ENCODE measurements at places on chromosomes 13 and 19.

DNA sequence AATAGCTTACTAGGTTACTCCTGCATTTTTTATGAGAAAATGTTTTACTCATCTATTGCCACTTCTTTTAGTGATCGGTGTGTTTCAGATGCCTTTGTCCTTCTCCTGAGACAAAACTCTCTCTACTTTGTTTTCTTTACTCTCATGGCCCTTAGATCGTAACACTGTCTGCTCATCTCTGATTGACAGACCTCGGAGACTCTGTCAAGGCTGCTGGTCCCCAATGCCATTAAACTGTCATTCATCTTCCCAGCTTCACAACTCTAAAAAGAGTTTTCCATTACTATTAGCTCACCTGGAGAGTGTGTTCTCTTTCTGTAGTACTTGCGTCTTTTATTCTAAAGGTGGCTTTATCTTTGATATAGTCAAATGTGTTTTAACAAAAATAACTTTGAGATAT, 765.2 kb downstream of the SLITRK1 start:
- DNase-seq = no peak

GRCh38 chr19:12868540-12869112, 12.6 kb downstream of the DNASE2 start:
- DNase-seq = no peak

DNA sequence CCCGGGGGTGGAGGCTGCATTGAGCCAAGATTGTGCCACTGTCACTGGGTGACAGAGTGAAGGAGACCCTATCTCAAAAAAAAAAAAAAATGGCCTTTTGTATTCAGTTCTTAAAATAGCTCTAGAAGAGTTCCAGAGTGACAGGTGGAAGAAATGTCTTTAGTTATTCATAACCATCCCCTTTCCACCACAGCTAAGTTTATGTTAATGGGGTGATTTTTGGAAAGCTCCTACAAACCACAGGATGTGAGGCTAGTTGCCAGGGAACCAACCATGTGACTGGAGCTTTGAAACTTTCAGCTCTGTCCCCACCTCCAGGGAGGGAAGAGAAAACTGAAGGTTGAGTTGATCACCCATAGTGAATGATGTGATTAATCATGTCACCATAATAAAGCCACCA, 6.9 kb downstream of the ZNF490 start:
- DNase-seq = peak; percentile 47

DNA sequence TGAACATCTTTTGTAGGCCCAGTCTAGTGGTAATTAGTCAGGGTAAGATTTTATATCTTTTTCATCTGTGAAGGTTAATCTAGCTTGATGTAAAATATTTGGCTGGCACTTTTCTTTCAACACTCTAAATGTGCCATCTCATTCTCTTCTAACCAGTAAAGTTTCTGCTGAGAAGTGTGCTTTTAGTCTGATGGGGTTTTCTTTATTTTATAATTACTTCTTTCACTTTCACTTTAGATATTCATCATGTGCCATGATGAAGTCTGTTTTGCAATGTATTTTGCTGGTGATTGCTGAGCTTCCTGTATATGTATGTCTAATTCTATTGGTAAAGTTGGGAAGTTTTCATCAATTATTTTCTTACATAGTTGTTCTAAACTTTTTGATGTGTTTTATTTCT, 31.9 kb downstream of the ZNF726 start:
- DNase-seq = no peak

DNA sequence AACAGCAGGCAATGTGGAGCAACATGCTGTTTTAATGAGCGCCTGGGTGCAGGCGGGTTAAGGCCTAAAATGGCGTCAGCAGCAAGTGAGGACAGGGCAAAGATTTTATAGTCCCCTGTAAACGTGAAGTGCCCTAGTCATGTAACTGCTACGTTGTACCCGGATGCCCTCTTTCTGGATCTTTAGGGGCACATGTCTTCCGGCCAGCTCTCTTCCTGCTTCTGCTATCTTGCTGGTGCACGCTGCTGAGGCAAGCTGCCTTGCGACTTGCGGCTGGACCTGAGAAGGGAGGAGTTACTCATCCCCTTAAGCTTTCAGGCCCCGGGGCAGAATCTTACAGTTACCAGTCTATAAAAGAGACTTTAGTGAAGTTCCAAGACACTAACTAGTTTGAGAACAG, 303.6 kb upstream of the DACH1 start:
- DNase-seq = no peak

DNA sequence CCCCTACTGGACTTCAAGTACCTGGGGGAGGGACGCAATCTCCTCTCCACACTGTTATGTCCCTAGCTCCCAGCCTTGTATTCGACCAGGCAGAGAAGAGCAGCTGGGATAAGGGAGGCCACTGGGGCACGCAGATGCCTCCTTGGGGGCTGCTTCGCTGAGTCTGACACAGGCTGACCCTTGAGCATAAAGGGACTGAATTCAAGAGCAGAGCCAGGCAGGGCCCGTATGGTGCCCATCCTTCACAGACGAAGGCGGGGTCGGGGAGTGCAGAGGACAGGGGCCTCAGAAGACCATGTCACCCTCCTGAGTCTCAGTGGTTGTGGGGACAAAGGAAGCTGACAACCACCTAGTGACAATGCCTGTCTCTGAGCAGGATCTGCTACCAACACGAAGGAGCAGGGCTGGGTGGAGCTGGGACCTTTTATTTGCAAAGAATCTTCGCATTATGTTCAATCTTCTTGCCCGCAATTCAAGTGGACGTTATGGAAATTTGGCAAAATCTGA, 124.6 kb downstream of the TUBA3C start:
- DNase-seq = no peak

- peak; percentile 65 for DNase-seq
These were observed 4.0 kb upstream of the NKPD1 start for GRCh38 chr19:45164577-45165335.

- no peak for DNase-seq
These were observed 15.4 kb downstream of the UBXN6 start for GRCh38 chr19:4441994-4442818.

GRCh38 chr19:14550201-14550754, 20.9 kb downstream of the TECR start:
- DNase-seq = no peak

- no peak for DNase-seq
These were observed 259.9 kb downstream of the SLITRK1 start for GRCh38 chr13:83622422-83622784.

DNA sequence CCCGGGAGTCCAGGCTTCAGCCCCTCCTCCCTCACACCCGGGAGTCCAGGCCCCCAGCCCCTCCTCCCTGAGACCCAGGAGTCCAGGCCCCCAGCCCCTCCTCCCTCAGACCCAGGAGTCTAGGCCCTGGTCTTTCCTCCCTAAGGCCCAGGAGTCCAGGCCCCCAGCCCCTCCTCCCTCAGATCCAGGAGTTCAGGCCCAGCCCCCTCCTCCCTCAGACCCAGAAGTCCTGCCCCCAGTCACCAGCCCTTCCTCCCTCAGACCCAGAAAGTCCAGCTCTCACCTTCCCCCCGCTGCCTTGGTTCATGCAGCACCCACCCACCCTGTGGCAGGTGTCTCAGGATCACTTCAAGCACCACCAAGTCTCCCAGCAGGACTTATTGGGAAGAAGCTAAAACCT, 14.1 kb downstream of the CYTH2 start:
- no peak for DNase-seq

- DNase-seq = no peak
These were observed 862.6 kb upstream of the PCDH20 start for GRCh38 chr13:62278271-62278670.

DNA sequence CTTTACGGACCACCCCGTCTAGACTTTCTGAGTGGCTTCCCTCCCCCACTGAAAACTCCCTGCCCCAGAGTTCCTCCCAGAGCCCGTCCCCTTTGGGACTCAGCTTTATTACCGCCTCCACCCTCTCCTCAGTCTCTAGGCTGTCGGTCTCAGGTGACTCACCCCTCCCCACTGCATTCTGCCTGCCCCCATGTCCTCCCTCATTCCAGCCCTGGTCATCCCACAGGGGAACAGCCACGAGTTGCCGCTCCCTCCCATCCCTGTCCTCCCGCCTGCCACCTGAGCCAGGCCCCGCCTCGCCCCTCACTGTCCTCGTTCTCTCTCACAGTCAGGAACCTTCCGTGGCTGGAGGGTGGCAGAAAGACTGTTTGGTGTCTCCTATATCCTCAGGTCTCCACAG, 57.3 kb downstream of the SMARCA4 start:
- DNase-seq = no peak

- DNase-seq = no peak
These were observed 13.5 kb upstream of the GAS6 start for GRCh38 chr13:113877149-113877990.

GRCh38 chr13:50292081-50292480, 276.8 kb downstream of the KCNRG start:
- DNase-seq = no peak

DNA sequence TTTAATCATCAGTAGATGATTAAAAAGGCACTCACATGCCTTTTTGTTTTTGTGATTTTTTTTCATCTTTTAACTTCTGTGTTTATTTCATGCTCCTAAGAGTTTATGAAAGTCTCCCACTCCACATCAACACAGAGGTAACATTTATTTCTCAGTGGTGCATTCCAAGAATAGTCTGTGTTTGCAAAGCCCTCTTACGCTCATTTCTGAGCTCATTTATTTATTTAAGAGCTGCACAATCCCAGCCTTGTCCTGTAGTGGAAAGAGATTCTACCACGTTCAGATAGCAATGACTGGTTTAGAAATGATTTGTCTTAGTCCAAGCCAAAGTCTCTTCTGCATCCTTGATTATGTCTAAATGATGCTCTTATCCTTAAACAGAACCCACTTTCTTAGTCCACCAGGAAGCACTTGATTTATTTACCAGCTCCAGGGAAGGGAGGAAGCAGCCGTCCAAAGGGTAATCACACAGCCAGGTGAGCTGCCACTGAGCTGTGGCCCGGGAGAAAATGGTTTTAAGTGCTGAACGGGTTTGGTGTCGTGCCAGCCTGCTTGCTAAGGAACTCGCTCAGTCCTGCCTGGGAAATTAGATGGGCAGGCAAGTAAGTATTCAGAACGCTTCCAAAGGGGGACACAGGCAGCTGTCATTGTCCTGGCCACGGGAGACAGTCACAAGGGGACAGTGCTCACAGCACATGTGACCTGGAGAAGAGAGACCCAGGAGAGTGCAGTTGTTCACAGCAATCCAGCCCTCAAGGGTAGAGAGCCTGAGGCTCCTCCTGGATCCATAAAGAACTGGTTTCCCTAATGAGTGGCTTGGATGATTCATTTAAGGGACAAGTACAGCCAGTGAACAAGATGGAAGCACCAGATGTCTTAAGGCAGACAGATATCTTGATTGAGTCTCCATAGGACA, 131.8 kb upstream of the WASF3 start:
- no peak for DNase-seq

DNA sequence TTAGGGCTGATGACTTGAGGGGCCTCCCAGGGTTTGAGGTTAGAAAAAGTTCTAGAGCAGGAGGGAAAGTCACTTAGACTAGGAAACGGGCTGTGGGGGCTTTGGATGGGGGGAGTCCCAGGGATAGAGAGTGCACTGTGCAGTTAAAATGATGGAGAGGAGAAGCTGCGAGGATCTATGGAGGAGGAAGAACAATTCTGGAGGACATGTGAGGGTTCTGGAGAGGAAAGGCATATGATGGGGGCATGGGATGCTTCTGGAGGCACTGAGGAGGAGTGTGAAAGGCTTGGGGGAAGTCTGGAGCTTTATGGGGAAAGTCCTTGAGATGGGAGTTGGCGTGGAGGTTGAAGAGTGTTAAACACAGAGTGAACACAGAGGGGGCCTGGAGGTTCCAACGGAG, 2.2 kb downstream of the KCNC3 start:
- DNase-seq = no peak

GRCh38 chr13:32426990-32427851, 709 bp downstream of the N4BP2L1 start:
- DNase-seq = peak; percentile 61

DNA sequence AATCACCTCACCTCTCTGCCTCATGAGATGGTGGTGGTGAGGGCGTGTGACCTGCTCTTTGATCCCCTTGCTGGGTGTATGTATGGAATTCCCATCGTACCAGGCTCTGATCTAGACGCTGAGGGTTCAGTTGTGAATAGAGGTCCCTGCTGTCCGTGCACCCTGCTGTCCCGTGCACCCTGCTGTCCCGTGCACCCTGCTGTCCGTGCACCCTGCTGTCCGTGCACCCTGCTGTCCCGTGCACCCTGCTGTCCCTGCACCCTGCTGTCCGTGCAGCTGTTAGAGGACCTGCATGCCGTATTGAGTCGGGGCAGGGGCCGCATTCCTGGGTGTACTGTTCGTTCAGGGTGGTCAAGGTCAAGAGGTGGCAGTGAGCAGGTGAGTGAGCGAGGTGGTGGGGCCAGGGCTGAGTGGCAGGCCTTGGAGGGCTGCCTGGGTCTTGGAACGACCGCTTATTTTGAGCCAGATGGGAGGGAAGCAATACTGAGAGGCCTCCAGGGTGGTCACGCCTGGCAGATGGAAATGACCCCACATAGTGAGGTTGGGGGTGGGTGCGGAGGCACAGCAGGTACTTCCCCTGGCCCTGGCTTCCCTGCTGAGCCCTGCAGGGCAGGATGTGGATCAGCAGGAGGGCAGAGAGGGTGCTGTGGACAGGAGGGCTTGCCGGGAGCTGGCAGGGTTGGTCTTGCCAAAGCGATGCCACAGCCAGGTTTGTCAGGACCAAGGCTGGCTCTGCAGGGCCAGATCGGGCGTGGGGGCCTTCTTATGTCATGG, 4.6 kb upstream of the EPN1 start:
- DNase-seq = no peak
